Cardiac fibroblast (primary cell): ENCODE measurements at places on chromosomes 12 and 14.
A peak's percentile ranks its signal among the peaks of the same experiment; 100 is the strongest.

DNA sequence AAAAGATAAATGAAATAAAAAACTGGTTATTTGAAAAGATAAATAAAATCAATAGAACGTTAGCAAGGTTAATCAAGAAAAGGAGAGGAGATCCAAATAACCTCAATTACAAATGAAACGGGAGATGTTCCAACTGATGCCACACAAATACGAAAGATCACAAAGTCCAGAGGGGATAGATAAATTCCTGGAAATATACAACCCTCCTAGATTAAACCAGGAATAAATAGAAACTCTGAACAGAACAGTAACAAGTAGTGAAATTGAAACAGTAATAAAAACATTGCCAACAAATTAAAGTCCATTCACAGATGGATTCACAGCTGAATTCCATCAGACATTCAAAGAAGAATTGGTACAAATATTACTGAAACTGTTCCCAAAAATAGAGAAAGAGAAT lies 12.4 kb downstream of the CLEC1A start:
- DNase-seq, result no peak

DNA sequence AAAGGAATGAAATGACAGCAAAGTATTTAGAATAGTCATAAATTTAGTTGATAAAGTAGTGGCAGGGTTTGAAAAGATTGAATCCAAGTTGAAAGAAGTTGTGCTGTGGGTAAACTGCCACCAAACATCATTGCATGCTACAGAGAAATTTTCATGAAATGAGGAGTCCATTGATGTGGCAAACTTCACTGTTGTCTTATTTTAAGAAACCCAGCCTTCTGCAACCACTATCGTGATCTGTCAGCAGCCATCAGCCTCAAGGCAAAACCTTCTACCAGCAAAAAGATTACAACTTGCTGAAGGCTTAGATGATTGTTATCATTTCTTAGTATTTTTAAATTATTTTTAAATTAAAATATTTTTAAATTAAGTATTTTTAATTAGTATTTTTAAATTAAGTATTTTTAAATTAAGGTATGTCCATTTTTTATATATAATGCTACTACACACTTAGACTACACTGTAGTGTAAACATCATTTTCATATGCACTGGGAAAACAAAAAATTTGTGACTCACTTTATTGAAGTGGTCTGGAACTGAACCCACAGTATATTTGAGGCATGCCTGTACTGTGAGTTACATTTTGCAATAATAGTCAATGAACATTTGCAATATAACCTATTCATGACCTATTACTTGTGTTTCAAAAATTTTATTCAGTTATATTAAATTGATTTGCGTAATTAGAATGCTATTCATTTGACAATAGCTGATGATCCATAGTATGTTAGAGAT lies 67.2 kb upstream of the SYT1 start:
- DNase-seq, result no peak

DNA sequence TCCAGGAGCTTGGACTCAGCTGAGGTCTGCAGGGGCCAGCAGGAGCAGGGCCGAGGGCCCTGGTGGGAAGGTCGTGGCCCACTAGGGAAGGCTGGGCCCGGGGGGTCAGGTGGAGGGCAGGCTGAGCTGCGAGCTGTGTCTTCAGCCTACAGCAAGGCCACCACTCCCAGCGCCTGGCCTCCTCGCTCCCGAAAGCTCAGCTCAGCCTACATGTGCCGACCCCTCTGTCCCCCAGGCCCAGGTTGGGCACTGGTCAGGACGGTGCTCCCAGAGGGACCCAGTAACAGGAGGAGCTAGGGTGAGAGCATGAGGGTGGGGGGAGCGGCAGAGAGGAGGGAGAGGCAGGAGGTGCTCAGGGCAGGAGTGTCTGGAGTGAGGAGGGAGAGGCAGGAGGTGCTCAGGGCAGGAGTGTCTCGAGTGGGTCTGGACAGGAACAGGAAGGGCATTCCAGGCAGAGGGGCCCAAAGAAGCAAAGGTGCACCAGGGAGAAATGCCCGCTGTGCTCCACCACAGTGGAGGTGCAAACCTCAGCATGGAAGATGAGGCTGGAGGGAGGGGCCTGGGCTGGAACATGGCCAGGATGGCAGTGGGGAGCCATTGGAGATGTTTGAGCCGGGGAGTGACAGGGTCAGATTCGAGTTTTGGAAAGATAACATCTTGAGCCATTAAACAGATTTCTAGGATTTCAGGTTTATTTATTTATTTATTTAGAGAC lies 29.1 kb upstream of the GPR132 start:
- no peak for DNase-seq

DNA sequence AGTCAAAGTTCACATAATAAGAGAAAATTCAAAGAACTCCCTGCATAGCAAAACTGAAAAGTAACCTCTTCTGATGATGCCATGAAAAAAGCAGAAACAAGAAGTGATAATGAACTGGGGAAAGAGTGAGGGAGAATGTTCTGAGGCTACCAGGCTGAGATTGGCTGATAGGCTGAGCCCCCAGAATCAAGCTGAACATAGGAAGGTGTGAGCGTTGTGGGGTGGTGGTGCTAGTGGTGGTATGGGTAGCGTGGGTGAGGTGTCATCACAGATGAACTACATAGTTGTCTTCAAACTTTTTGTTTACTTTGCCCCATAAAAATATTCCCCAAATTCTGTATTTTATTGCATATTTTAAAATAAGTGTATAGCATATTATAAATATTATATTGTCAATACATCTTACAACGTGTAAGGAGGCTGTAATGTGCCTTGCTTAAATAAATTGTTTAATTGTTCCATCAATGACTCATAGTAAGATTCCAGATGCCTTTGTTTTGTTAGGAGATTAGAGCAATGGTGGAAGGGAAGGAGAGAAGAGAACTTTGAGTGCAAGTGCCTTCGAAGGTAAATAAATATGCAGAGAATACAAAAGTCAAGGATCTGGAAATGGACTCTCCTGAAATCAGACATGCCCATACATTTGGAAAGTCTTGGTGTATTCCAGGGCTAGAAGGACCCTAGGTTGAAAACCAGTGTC lies 15.8 kb upstream of the CFAP54 start:
- no peak for DNase-seq

- peak; percentile 87 for DNase-seq
These were observed 7.4 kb upstream of the GLRX5 start for GRCh38 chr14:95527387-95528002.

DNA sequence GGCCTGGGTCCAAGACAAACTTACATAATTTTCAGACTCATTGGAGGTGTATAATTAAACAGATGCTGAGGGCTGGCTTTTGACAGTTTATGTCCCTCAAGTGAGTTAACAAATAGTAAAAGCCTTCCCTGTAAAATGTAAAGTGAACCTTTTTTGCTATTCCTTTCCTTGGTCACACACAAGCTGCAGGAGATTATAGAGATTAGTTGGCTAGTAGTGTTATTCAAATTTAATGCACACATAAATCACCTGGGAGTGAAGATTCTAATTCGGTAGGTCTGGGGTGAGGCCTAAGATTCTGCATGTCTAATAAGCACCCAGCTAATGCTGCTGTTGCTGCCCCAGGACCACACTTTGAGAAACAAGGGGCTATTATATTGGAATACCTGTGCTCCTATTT lies 206.2 kb upstream of the SSTR1 start:
- DNase-seq, result no peak
